ENCODE measurements at places on chromosomes 5 and 9.

DNA sequence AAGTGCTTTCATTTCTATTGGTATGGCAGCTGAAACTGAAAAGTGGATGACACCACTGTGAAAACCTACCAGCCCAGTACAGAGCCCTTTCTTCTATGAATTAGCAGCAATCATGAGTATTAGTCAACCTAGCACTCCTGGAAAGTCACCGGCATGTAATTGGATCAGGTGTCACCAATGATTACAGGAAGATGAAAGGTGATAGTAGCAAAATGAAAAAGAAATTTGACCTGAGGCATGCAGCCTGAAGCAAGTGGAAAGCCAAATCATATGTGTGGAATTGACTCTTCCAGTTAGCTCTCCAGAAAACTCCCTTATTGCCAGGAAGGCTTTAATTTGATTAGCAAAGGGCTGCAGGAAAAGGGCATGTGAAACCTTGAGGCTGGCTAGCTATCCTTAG lies 81.2 kb upstream of the NAA35 start:
- no peak for DNase-seq

- peak; percentile 59 for DNase-seq
Observed at GRCh38 chr5:78647838-78648358, 674 bp downstream of the LHFPL2 start.

DNA sequence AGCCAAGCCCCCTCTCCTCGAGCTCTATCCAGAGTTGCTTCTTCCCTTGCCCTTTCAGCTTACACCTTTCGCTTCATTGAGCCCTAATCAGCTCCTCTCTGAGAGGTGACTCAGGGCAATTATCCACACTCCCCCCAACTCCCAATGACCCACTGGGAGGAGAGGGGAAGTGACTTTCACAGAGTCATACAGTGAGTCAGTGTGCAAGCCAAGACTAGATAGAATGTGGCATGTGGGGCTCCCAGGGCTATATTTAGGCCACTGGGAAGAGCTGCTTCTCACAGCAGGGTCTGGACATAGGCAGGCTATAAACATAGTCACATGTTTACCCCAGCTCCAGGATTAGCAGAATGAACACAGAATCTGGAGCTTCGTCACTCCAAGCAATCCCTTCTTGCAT lies 57.4 kb downstream of the NRG2 start:
- no peak for DNase-seq

DNA sequence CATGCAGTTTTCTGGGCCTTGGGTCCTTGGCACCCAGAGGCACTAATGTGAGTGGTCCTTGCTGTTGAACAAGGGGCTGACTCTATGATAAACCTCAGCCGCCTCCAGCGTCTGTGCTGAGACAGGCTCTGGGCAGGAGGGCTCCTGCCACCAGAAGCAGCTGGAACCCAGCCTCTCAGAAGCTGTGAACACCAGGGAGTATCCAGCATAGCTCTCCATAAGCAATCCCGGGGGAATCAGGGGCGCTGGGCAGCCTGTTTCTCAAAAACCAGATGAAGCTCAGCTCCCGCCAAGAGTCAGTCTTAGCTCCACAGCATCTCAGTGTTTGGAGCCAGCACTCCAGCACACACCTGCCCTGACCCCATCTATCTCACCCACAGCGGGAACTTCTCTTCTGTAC lies 170.2 kb downstream of the HSPA4 start:
- DNase-seq = no peak

DNA sequence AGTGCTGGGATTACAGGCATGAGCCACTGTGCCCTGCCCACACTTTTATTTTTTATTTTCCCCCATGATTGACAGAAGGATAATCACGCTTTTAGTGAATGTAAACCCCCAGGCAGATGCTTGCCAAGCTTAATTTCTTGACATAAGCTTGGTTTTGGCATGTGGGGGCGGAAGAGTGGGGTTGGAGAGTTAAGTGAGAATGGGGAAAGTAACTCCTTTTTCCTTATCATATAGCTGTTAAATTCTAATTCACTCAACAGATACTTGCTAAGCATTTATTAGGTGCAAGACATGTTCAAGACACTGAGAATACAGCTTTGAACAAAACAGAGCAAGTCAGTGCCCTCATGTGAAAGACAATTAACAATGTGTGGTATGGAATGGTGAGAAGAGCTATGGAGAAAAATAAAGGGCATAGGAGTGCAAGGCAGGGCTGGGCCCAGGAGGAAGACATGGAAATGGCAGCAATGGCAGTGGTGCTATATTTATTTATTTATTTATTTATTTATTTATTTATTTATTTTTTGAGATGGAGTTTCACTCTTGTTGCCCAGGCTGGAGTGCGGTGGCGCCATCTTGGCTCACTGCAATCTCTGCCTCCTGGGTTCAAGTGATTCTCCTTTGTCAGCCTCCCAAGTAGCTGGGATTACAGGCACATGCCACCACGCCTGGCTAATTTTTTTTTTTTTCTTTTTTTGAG lies 2.2 kb downstream of the SLC26A2 start:
- no peak for DNase-seq

DNA sequence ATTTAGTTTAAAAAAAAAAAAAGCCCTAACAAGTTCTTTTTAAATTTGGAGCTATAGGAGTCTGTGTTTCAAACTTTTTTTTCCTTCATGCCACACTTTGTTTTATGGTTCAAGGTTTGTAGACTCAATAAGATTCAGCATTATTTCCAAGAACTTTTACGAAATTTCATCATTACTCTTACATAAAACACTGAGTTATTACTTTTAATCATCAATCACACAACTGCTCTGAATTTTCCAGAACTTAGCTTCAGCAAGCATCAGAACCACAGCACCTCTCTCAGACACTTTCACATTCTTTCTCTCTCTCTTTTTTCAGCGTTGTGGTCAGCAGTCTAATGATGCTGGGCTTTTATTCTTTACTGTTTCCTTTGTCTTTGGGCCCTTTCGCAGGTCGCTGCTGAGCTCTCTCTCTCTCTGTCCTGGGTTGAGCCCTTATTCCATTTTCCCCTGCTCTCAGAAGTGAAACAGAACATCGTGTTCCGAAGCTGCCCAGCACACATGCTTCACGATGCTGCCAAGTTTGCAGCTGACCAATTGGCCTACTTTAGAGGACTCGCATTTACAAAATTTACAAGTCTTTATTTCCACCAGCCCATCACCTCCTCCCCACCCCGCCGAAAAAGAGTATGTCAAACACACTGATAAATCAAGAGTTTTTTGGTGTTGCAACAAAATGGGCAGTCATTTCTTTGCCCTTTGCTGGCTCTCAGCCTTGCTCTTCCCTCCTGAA lies 44.6 kb upstream of the PIK3R1 start:
- DNase-seq = no peak

- no peak for DNase-seq
Observed at GRCh38 chr9:78566948-78567675, 270.2 kb downstream of the PSAT1 start.

DNA sequence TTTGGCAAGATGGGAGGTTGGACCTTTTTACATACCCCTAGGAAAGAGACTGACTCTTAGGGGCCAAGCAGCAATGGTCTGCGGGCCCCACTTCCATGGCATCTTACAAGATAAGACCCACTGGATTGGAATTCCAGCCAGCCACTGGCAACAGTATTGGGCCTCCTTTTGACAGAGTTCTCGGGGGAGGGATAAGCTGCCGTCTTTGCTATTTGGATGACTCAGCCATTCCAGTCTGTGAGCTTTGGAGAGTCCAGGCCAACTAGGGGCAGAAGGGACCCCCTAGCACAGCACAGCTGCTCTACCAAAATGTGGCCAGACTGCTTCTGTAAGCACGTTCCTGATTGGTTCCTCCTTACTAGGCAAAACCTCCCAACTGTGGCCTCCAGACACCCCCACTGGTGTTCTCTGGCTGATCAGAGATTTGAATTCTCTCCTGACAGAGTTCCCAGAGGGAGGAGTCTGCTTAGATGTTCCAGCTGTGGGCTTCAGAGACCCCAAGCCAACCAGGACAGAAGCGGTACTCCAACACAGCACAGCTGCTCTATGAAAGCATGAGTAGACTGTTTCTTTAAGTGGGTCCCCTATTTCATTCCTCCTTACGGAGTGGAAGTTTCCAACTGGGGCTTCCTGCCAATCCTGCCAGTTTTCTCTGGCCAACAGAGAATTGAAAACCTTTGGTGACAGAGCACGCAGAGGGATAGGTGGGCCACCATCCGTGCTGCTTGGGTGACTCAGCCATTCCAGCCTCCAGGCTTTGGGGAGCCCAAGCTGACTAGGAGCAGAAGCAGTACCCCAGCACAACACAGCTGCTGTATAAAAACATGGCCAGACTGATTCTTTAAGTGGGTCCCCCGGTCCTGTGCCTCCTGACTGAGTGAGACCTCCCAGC lies 672.1 kb upstream of the RIOK2 start:
- no peak for DNase-seq
